GM12892 (cell line): ENCODE measurements at places on chromosomes 6 and 20.
A peak's percentile ranks its signal among the peaks of the same experiment; 100 is the strongest.

- no peak for DNase-seq
Observed at GRCh38 chr6:26349964-26350857, 14.8 kb upstream of the BTN3A2 start.

DNA sequence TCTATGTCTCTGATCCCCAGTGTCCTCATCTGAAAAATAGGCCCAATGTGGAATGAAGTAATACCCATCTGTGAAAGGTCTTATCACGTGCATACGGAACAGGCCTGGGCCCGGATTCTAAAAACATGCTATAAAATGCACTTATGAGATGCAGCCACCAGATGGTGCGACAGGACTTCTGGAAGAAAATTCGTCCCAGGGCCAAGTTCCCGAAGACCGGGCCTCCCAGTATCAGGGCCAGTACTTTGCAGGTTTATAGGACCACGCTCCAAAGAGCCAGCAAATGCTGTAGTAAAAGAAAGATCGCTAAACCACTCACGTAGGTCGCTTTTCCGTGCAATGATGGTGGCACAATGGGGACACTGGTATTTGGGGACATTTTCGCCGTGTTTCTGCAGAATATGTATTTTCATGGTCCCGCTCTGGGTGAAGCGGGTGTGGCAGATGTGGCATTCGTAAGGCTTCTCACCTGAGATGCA, 10.6 kb downstream of the CTCFL start:
- DNase-seq, result no peak

GRCh38 chr6:130032758-130033340, 14.5 kb downstream of the L3MBTL3 start:
- DNase-seq, result no peak

DNA sequence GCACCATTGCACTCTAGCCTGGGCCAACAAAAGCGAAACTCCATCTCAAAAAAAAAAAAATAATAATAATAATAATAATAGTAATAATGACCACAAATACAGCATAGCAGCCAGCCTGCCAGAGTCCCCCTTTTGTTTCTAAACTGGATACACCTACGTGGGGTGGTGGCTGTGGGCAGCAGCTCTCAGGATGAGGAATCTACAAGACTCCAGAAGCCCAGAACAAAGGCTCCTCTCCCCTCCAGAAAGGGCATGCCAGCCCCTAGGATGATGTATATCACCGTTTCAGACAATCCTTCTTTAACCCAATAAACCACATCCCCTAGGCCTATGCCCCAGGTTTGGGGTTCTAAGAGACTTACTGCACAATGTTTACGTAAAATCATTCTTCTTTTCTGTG, 155.9 kb downstream of the QRSL1 start:
- DNase-seq, result no peak

- DNase-seq, result no peak
Observed at GRCh38 chr20:20548527-20549266, 163.7 kb downstream of the RALGAPA2 start.

GRCh38 chr6:42406306-42407280, 45.1 kb downstream of the TRERF1 start:
- DNase-seq, result no peak

DNA sequence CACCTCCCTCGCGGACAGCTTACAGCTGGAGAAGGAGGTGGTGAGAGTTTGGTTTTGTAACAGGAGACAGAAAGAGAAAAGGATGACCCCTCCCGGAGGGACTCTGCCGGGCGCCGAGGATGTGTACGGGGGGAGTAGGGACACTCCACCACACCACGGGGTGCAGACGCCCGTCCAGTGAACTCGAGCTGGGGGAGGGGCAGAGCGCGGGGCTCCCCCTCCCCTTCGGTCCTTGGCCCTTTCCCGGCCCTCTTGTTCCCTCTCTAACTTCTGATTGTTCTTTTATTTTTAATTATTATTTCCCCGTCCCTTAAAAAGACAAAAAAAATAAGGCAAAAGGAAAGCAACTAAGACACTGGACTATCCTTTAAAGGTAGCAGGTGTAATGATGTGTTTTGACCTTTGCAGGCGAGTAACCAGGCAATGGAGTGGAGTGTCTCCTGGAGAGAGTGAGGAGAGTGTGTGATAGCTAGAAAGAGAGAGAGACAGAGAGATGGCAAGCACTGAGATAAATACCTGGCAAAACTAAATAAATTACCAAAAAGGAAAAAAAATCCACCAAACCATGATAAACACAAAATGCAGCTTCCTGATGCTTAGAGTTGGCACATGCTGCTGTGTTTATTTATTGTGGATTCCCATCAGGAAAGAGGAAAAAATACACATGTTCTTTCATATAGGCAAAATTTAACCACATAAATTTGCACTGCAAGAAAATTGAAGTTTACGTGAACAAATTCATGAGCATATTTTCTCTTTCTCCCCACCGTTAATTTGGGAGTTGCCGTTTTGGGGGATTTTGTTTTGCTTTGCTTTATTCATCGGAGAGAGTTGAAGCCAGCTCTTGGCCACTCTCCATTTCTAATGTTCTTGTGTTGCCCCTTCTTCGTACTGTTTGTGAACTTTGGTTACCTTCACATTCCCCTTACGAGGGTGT, 1.9 kb downstream of the POU3F2 start:
- no peak for DNase-seq

GRCh38 chr6:3200682-3201081, 26.8 kb downstream of the TUBB2B start:
- no peak for DNase-seq

DNA sequence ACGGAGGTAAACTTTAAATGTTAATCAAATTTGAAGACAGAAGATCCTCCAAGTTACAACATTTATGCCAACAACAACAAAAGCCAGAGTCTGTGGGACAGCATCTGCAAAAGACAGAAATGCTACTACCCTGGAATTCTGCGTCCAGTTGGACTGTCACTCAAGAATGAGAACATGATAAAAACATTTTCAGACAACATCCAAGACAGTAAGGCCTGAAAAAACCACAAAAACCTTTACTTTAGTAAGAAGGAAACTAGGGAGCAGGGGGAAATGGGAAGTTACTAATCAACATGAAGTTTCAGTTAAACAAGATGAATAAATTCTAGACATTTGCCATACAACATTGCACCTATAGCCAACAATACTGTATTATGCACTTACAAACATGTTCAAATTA, 77.6 kb downstream of the MLIP start:
- DNase-seq, result no peak

GRCh38 chr6:15553736-15554294, 109.0 kb downstream of the DTNBP1 start:
- DNase-seq, result no peak

- DNase-seq, result no peak
Observed at GRCh38 chr6:39416728-39417127, 94.2 kb upstream of the KCNK16 start.

DNA sequence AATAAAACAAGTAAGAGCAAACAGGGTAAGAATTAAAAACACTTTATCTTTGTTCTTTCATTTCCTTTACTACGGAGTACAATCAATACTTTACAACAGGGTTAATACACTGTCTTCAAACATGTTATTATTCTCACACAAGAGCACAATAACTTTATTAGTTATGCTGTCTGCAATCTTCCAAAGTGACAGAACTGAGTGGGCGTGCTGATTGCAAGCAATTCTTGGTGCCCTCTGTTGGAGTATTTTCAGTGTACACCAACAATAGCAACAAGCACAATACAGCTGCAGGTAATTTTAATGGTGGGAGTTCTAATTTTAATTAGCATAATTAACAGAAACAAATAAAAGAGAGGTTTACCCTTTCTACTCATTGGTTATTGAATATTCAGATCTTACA, 33.9 kb upstream of the PTPRK start:
- DNase-seq, result no peak

GRCh38 chr6:1438471-1438881, 49.1 kb downstream of the FOXF2 start:
- DNase-seq, result no peak

DNA sequence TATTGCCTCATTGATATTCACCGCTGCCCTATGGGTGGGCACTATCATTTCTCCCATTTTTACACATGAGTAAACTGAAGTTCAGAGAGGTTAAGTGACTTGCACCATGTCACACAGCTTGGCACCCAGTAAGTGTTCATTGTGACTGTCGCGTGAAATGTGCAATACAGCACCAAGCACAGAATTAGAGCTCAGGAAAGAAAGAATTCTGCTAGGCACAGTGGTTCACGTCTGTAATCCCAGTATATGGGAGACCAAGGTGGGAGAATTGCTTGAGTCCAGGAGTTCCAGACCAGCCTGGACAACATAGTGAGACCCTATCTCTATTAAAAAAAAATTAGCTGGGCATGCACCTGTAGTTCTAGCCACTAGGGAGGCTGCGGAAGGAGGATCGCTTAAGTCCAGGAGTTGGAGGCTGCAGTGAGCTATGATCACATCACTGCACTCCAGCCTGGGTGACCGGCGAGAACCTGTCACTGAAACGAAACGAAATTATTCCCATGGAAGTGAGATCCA, 626 bp downstream of the SLC13A3 start:
- no peak for DNase-seq

- DNase-seq, result no peak
Observed at GRCh38 chr6:160952633-160953281, 38.8 kb upstream of the MAP3K4 start.

DNA sequence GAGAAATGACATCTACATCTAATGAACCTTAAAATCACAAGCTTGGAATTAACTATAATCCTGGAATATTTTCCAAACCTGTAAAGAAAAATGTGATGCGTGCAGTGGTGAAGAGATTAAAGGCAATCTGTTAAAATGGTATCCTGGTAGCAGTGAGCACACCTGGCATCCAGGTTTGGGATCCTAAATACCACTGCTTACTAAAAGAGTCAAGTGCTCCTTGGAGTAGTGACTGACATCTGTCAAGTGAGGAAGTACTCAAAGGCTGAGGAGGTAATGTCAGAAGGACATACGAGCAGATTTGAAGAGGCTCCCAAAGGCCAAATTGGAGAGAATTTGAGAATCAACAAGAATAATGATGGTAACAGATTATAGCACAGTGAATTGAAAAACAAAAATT, 32.8 kb downstream of the PCMT1 start:
- DNase-seq, result no peak

DNA sequence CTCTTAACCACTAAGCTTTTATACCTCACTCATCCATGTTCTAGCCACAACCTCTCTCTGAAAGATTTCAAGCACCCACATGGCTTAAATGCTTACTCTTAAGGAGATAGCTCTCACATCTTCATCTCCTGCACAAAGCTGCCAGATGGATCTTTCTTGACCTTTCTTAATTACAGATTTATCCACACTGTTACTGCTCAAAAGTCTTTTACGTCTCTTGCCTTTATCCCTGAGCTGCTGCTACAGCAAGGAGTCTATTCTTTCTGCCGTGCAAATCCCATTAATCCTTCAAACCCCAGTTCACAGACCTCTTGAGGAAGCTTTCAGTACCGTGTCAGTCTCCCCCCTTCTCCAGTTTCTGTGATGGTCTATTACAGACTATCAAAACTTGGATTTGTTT, 54.6 kb downstream of the B4GALT5 start:
- no peak for DNase-seq

DNA sequence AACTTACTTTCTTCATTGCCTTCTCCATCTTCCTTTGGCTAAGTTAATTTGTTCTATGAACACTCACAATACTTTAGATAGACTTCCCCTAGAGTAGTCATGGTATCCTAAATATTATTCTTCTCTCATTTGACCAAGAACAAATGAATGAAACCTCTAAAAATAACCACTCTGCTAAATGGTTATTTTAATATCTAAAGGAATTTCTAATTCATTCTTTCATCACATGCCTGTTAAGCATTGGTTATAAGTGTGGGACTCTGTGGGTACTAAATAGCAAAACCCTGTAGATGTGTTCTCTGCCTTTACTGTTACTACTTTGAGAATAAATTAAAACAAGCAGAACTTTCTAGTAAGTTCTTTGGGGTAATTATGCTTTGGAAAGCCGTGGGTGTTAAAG, 138.9 kb downstream of the EYA4 start:
- no peak for DNase-seq

- no peak for DNase-seq
Observed at GRCh38 chr20:46583411-46584214, 33.2 kb upstream of the OCSTAMP start.

- DNase-seq, result no peak
Observed at GRCh38 chr20:56859801-56860261, 230.7 kb downstream of the TFAP2C start.

- DNase-seq, result no peak
Observed at GRCh38 chr6:164856138-164856537, 453.3 kb downstream of the C6orf118 start.

GRCh38 chr20:61353261-61354000, 101.4 kb downstream of the CDH4 start:
- DNase-seq, result no peak

- DNase-seq, result no peak
Observed at GRCh38 chr6:42727087-42727611, 4.8 kb upstream of the PRPH2 start.

DNA sequence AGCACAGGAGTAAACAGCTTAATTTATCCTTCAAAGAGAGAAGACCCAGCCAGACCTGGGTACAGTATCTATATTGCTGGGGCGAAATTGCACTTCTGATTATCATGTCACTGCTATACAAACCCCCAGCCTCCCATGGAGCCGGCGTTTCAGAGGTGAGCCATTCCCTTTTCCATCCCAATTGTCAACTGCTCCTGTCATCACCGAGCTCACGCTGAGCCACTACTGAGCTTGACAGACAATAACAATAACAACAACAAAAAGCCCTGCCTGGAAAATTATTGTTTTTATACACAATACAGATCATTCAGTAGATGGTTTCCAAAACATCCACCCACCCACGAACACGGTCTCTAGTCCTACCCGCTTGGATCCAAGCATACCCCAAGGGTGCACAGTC, 129.0 kb upstream of the JARID2 start:
- DNase-seq, result no peak

GRCh38 chr20:20452254-20452676, 84.4 kb downstream of the INSM1 start:
- DNase-seq, result peak; percentile 45

GRCh38 chr6:132937466-132937906, 123.1 kb downstream of the RPS12 start:
- no peak for DNase-seq

DNA sequence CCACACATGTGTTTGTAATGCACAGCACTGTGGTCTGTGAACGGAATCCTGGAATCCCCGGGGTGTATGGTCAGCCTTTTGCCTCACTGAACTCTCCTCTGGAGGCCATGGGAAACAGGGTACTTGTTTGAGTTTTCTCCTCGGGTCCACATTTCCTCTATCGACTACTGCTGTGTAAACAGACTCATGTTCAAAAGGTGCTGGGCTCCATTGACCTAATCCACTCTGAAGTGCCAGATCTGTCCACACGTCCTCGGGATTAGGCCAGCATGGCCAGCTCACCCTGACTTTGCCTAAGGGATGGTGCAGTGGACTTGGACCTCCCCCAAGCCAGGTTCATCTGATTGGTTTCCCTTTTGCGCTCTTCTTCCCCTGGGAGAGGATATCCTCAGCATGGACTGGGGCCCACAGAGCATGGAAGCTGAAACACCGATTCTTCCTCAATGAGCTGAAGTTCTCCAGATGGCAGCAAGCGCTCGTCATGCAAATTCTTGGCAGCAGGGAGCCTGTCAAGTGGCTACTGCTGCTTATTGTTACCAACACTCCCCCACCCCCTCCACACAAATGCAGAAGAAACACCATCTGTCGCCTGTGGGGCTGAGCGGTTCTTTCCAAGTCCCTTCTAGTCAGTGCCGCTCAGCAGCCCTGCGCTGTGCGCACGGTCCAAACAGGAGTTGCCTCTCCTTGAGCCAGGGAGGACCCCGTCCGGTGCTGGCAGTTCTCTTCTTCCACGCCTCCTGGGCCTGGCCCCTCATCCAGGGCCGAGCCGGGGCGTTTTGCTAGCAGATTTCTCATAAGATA, 292.6 kb upstream of the MARCKS start:
- DNase-seq, result no peak
